H1 (cell line): ENCODE measurements at places on chromosomes 6 and 20.

GRCh38 chr20:62935204-62935967 is 2.6 kb upstream of the GID8 start:
- 0 out of 2 replicates have a peak overlapping the region, but pooled peaks have one; percentile 3 for H3K4me3 ChIP-seq
- H3K27ac ChIP-seq: peak overlapping the region; percentile 57
- H3K4me1 ChIP-seq: peaks cover 32% of the 10 kb centered on the region
- DNase-seq: no peak
- H3K36me3 ChIP-seq: peaks cover 10% of the 10 kb centered on the region; the same call in 1 of the 2 replicates

- no peaks in the 10 kb centered on the region for H3K27me3 ChIP-seq
- H3K27ac ChIP-seq: no peak overlapping the region
- H3K4me1 ChIP-seq: peaks cover 7% of the 10 kb centered on the region
- DNase-seq: no peak
- H3K36me3 ChIP-seq: no peaks in the 10 kb centered on the region
- peak overlapping the region; percentile 51; the same call in 1 of the 2 replicates for H3K4me3 ChIP-seq
These were observed 381.0 kb upstream of the ARID1B start for GRCh38 chr6:156396068-156396771.

DNA sequence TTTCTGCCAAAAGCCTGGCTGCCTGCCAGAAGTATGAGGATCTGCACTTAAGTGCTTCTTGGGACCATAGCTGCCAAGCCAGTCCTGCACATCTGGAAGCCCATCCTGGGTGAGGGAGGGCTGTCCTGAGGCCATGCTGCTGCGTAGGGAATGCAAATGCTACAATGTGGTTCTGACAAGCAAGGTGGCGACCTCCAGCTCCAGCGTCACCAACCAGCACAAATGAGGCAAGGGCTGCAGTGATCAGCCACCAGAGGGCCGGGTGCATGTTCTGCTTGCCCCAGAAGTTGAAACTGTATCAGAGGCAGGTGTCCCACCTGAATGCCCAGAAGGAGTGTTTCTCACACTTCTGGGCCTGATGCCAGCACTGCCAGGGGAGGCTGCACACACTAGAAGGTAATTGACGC is 99.1 kb upstream of the KCNQ5 start:
- no peaks in the 10 kb centered on the region for H3K4me1 ChIP-seq
- peak; percentile 70 for DNase-seq
- no peaks in the 10 kb centered on the region for H3K36me3 ChIP-seq
- H3K4me3 ChIP-seq: no peak overlapping the region
- H3K27ac ChIP-seq: no peak overlapping the region

- H3K4me1 ChIP-seq: peaks cover 13% of the 10 kb centered on the region; the same call in 1 of the 2 replicates
- DNase-seq: no peak
- H3K4me3 ChIP-seq: no peak overlapping the region
- H3K27ac ChIP-seq: no peak overlapping the region
These were observed 1.3 kb downstream of the SLA2 start for GRCh38 chr20:36644706-36645095.

DNA sequence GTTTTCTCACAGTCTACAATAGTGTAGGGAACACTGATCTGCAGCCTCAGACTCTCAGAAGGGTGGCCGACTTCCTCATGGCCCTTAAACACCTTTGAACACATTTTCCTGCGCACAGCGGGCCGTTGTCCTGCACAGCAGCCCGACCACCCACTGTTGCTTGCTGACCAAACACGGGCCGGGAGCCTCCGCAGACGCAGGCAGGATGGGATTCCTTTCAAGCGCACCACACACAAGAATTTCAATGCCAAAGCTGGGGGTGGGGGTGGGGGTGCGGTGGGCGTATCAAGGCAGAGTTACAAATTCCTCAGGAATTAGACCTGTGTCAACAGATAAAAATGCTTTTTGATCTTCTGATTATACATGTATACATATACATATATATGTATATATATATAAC is 74.5 kb downstream of the HUS1B start:
- no peak overlapping the region for H3K4me3 ChIP-seq
- no peaks in the 10 kb centered on the region for H3K27me3 ChIP-seq
- 0 out of 2 replicates have a peak overlapping the region, but pooled peaks have one; percentile 47 for H3K27ac ChIP-seq
- DNase-seq: peak; percentile 66
- no peaks in the 10 kb centered on the region for H3K36me3 ChIP-seq

- H3K27ac ChIP-seq: no peak overlapping the region
These were observed 697 bp upstream of the CEP43 start for GRCh38 chr6:166998256-166999144.

GRCh38 chr6:111970426-111970825 is 83.5 kb upstream of the CCN6 start:
- H3K4me3 ChIP-seq: no peak overlapping the region
- DNase-seq: no peak
- no peaks in the 10 kb centered on the region for H3K27me3 ChIP-seq
- H3K27ac ChIP-seq: no peak overlapping the region
- no peaks in the 10 kb centered on the region for H3K36me3 ChIP-seq
- H3K4me1 ChIP-seq: peaks cover 2% of the 10 kb centered on the region; the same call in 1 of the 2 replicates

DNA sequence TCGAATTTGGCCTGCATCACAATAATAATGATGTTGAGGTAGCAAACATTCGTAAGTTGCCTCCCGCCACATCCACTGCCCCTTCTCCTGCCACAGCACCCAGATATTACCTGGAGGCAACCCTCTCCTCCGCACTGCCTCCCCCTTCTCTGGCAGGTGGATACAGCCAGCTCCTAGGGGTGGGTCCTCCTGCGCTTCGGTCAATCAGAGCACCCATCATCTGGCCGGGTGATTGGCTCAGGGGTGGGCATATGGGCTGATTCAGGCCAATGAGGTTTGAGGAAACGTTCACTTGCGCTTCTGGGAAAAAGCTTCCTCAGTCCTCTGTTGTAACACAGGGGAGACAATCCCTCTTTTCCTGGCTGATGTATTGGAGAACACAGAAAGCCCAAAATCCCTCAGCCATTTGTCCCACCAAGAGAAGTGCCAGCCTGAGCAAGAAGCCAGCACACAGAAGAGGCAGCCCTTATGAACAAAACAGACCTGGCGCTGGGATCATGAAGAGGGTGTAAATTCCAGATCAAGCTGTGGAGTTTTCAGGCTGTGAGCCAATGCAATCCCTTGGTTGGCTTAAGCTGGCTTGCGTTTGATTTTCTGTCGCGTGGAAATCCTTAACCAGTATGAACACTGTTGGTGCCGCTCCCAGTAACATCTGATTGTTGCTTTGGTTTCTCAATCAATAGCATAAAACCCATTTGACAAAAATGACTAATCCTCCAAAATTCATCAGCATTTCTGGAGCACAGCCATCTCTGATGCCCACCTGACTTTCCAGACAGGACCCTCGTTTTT is 82.2 kb downstream of the PRDM1 start:
- H3K27me3 ChIP-seq: no peaks in the 10 kb centered on the region; the same call in 1 of the 2 replicates
- H3K4me3 ChIP-seq: no peak overlapping the region
- no peak overlapping the region for H3K27ac ChIP-seq
- no peaks in the 10 kb centered on the region for H3K36me3 ChIP-seq

- H3K4me3 ChIP-seq: no peak overlapping the region
- no peak for DNase-seq
- H3K4me1 ChIP-seq: 0 out of 2 replicates have a peak, but pooled peaks cover 2% of the 10 kb centered on the region
- H3K27ac ChIP-seq: no peak overlapping the region
- H3K36me3 ChIP-seq: no peaks in the 10 kb centered on the region
- H3K27me3 ChIP-seq: no peaks in the 10 kb centered on the region
These were observed 246.2 kb downstream of the HACE1 start for GRCh38 chr6:104613416-104614001.

- H3K27me3 ChIP-seq: peaks cover 14% of the 10 kb centered on the region
- no peak overlapping the region for H3K4me3 ChIP-seq
- peaks cover 14% of the 10 kb centered on the region for H3K4me1 ChIP-seq
- H3K27ac ChIP-seq: no peak overlapping the region
- no peak for DNase-seq
- no peaks in the 10 kb centered on the region for H3K36me3 ChIP-seq
These were observed 6.0 kb downstream of the SCRT2 start for GRCh38 chr20:669573-669972.

DNA sequence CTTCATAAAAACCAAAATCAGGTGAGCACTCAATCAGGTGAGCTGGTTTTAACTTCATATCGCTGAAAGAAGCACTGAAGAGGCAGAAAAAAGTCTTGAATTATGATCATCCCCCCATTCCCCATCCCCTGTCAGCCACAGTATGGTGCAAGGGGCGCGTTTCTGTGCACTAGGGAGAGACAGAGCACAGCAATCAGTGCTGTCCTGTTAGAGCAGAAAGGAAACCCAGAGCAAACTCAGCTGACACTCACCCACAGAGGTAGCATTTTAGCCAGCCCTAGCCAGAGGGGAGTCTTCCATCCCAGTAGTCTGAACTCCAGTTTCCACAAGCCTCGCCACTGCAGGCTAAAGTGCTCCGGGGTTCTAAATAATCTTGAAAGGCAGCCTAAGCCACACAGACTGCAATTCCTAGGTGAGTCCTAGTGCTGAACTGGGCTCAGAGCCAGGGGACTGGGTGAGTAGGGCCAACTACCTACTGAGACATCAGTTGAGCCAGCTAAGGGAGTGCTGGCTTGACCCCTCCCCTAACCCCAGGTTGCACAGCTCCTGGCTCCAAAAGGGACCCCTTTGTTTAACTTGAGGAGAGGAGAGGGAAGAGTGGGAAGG is 1352.6 kb upstream of the GJE1 start:
- no peaks in the 10 kb centered on the region for H3K36me3 ChIP-seq
- H3K27ac ChIP-seq: no peak overlapping the region
- DNase-seq: no peak
- H3K4me3 ChIP-seq: no peak overlapping the region
- no peaks in the 10 kb centered on the region for H3K27me3 ChIP-seq
- H3K4me1 ChIP-seq: no peaks in the 10 kb centered on the region

DNA sequence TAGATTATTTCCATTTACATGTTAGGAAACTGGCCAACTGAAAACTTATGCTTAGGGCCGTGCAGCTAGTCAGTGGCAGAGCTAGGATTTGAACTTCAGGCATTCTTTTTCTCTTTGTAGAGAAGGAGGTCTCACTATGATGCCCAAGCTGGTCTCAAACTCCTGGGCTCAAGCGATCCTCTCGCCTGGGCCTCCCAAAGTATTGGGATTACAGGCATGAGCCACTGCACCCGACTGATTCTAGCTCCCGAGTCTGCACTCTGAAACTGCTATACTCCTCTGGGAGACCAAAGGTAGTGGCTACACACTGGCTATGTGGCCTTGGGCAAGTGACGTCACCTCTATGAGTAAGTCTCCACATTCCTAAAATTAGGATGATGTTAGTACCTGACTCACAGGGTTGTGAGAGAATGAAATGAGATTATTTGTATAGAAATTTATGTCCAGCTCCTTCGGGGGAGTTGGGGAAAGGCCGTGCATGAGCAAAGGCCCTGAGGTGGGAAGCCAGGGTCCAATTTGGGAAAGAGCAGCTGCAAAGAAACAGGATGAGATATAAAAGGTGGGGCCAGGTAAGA is 6.4 kb downstream of the PLTP start:
- no peaks in the 10 kb centered on the region for H3K27me3 ChIP-seq
- no peak for DNase-seq
- H3K27ac ChIP-seq: no peak overlapping the region
- H3K36me3 ChIP-seq: peaks cover 42% of the 10 kb centered on the region
- no peak overlapping the region for H3K4me3 ChIP-seq
- no peaks in the 10 kb centered on the region for H3K4me1 ChIP-seq

- no peak overlapping the region for H3K4me3 ChIP-seq
- no peak overlapping the region for H3K27ac ChIP-seq
- DNase-seq: no peak
- H3K27me3 ChIP-seq: no peaks in the 10 kb centered on the region
- no peaks in the 10 kb centered on the region for H3K36me3 ChIP-seq
These were observed 307.6 kb upstream of the MAP3K7 start for GRCh38 chr6:90894285-90895130.

GRCh38 chr20:32626859-32627636 is 41.9 kb upstream of the NOL4L start:
- no peaks in the 10 kb centered on the region for H3K36me3 ChIP-seq
- H3K27me3 ChIP-seq: no peaks in the 10 kb centered on the region
- H3K4me3 ChIP-seq: no peak overlapping the region

DNA sequence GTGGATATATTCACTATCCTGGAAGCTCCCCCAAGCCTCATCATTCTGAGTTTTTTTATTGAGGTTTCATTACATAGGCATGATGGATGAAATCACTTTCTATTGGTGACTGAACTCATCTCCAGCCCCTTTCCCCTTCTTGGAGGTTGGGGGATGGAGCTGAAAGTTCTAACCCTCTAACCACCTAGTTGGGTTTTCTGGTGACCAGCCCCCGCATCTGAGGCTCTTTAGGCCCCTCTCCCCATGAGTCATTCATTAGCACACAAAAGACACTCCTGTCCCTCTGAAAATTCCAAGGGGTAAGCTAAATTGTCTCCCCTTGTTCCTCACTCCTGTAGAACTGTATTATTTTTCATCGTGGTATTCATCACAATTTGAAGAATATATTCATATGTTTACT is 33.3 kb downstream of the GFRA4 start:
- no peaks in the 10 kb centered on the region; the same call in 1 of the 2 replicates for H3K4me1 ChIP-seq
- no peaks in the 10 kb centered on the region for H3K27me3 ChIP-seq
- H3K27ac ChIP-seq: no peak overlapping the region
- no peak overlapping the region for H3K4me3 ChIP-seq
- H3K36me3 ChIP-seq: no peaks in the 10 kb centered on the region

DNA sequence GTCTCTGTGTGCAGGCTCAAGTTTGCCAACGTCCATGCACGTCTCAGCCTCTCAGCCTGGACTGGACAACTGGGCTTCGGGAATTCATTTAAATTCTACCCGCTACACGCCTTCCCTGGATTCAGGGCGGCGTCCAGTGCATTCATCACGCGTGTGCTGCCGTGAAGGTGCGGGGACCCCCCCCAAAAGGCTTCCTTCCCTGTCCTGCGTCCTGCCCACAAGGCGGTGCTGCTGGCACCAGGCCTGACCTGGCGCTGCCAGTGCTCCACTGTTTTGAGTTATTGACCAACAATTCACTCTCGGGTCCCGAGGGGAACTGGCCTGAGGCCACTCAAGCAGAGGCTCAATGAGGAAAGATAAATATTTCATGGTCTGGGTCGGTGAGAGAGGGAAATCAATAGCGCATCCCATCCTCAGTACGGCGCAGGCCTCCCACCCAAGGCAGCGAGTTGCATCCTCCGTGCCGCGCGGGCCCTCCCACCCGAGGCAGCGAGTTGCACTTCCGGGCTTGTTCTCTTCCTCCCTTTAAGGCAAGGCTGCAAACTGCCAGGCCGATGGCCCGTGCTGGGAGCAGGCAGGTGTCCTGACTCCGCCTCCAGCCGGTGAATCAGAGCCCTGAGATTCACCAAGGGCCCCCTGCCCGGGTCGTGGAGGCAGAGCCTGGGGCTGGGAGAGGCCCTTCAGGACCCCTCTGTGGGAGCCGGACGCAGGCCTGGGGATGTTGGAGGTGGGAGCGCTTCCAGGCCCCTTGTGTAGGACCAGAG is 22.8 kb upstream of the BHLHE23 start:
- peaks cover 42% of the 10 kb centered on the region for H3K4me1 ChIP-seq
- H3K4me3 ChIP-seq: no peak overlapping the region
- H3K27ac ChIP-seq: no peak overlapping the region
- H3K27me3 ChIP-seq: no peaks in the 10 kb centered on the region
- DNase-seq: no peak
